Activated CD4-positive, alpha-beta T cell treated with anti-CD3 and anti-CD28 coated beads for 4 hours (primary cell): ENCODE measurements at places on chromosomes 2 and 18.

GRCh38 chr2:159046966-159047365 is 78.5 kb downstream of the TANC1 start:
- no peak for DNase-seq

GRCh38 chr18:58597649-58598048 is 31.2 kb downstream of the ALPK2 start:
- DNase-seq: no peak

- no peak for DNase-seq
These were observed 19.3 kb downstream of the FEZ2 start for GRCh38 chr2:36578343-36579296.

GRCh38 chr2:119478188-119478977 is 45.9 kb downstream of the SCTR start:
- no peak for DNase-seq

DNA sequence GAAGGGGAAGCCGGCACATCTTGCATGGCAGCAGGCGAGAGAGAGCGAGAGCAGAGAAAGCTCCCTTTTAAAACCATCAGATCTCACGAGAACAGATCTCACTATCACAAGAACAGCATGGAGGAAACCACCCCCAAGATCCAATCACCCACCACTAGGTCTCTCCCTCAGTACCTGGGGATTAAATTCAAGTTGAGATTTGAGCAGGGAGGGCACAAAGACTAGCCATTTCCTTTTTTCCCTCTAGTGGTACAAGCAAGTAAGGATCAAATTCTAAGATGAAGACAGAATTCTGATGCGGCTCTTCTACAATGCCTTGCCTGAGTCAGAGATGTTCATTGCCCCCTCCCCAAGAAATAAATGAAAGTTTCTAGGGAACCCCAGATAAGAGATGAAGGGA is 45.6 kb upstream of the ANKRD44 start:
- DNase-seq: no peak

- no peak for DNase-seq
These were observed 17.4 kb downstream of the LRP2 start for GRCh38 chr2:169344736-169345485.
